Karpas-422 (cell line): ENCODE measurements at places on chromosomes 7 and 10. TPM values are rescaled to one million over a fixed set of nuclear protein-coding genes. Genes with fewer than 3 reads are reported as not detected.
A peak's percentile ranks its signal among the peaks of the same experiment; 100 is the strongest.

DNA sequence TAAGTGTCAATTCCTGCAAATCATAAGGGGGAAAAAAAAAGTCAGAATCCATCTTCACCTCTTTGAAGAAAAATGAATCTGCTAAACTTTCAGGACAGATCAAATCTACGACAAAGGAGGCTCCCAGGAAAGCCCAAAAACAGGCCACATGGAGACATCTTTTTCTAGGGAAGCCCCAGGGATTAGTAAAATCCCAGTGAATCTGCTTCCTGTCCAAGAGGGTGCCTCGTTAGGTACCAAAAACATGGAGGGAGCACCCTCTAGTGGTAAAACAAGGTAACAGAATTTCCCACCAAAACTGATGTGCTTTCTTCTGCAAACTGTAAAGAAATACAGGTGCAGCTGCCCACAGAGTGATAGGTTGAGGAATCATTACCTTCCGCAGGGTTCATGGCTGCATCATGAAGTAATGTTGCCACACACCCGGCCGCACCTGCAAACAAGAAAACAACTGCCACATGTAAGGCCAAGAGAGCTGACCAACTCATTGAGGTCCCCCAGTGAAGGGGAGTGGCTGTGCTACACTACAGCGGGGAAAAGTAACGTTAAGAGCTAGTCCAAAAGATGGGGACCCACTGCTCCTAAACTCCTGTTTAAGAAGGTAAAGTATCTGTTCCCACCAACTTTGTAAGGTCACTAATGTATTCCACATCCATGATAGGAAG lies 7.9 kb downstream of the SLC25A28 start:
- peaks cover 15% of the 10 kb centered on the region; the same call in 1 of the 2 replicates for H3K36me3 ChIP-seq
- no peaks in the 10 kb centered on the region for H3K27me3 ChIP-seq
- peak; percentile 81 for DNase-seq
- H3K27ac ChIP-seq, result no peak overlapping the region
- no peak overlapping the region for H3K4me3 ChIP-seq
- H3K4me1 ChIP-seq, result peaks cover 10% of the 10 kb centered on the region

DNA sequence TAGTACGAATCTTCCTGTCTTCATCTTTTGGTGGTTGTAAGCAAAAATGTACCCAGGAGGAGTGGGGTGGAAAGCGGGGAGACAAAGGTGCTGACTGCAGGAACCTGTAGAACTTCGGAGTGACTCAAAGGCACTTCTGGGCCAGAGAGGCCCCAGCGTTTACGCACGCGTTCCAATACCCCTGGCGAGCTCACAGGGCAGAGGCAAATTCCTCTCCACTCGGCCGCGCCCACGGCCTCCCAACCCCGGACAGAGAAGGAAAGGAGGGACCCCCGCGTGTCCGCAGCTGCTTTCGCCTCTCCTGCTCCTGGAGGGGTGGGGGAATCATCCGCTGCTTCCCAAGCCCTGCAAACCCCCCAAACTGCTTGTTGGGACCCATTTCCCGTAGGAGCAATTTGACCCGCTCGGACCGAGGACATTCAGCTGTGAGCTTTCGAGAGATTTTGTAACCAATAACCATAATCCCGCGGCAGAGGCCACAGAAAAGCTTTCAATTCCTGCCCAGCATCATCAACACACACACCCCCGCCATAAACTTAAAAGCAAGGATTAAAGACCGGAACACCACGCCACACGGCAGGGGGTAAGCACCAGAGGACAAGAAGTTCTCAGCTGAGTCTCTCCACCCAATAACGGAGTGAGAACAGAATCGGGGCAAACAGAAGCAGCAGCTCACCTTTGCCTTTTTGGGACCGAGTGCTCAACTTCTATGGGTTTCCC lies 2.3 kb downstream of the IGF2BP3 start:
- H3K36me3 ChIP-seq, result peaks cover 28% of the 10 kb centered on the region; the same call in 1 of the 2 replicates
- H3K27ac ChIP-seq, result peak overlapping the region; percentile 96
- DNase-seq, result peak; percentile 83

- DNase-seq, result peak; percentile 83
- H3K27ac ChIP-seq, result peak overlapping the region; percentile 62
- H3K27me3 ChIP-seq, result no peaks in the 10 kb centered on the region
- no peaks in the 10 kb centered on the region for H3K36me3 ChIP-seq
- peak overlapping the region; percentile 49 for H3K4me3 ChIP-seq
- H3K4me1 ChIP-seq, result peaks cover 30% of the 10 kb centered on the region
Measured at GRCh38 chr7:121180436-121181063, 148.2 kb upstream of the WNT16 start.

The MRPS33 gene
- total RNA-seq, result 25.2 and 26.8 TPM in 2 replicates

GRCh38 chr7:135552148-135552547 lies 5.6 kb upstream of the NUP205 start:
- H3K27me3 ChIP-seq, result no peaks in the 10 kb centered on the region
- DNase-seq, result no peak
- no peak overlapping the region for H3K27ac ChIP-seq
- no peaks in the 10 kb centered on the region for H3K36me3 ChIP-seq
- H3K4me1 ChIP-seq, result peaks cover 4% of the 10 kb centered on the region

The PHKG1 gene
- total RNA-seq, result 0.22 and 2.8 TPM in 2 replicates

DNA sequence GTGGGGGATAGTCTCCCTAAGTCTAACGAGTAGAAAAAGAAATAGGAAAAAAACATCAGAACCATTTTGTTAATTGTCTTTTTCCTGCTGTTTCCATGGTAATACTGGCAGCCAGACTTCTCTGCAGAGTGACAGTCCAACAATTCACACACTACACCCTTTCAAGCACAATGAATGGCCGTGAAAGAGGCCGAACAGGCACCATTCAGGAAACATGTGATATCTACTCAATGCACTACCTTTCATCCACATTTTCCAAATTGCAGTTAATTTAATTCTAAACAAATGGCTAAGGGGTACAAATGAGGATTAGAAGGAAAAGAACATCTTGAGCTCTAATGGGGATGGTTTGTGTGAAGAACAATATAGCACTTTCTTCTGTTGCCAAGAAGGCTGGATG lies 358.5 kb upstream of the ANKRD30A start:
- no peak for DNase-seq
- H3K36me3 ChIP-seq, result no peaks in the 10 kb centered on the region
- no peaks in the 10 kb centered on the region for H3K27me3 ChIP-seq
- no peaks in the 10 kb centered on the region for H3K4me1 ChIP-seq
- no peak overlapping the region for H3K4me3 ChIP-seq

The SYCE1 gene
- not detected in 2 replicates for total RNA-seq

GRCh38 chr7:110909117-110909516 lies 181.8 kb upstream of the LRRN3 start:
- no peaks in the 10 kb centered on the region for H3K4me1 ChIP-seq
- H3K36me3 ChIP-seq, result no peaks in the 10 kb centered on the region
- DNase-seq, result no peak
- H3K27me3 ChIP-seq, result no peaks in the 10 kb centered on the region
- H3K4me3 ChIP-seq, result no peak overlapping the region

DNA sequence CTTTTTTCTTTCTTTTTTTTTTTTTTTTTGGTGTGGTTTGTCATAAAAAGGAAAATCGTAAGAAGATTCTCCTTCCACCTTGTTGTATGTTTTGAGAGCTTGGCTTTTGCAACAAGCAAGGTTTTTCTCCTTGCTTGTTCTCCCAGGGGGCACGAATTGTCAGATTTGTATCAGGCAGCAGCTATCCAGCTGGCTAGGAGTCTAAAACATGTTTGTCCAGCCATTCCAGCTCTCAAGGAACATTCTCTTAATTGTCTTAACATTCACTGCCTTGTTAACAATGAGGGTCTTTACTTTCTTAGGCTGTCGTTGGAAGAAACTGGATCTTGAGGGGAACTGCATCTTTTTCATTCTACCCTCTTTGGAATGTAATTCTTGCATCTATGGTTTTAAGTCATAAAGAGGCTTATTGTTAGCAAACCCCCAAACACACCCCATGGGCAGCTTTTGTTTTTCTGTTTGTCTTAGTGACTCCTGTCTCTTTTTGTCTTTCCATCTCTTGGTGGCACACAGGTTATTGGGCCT lies 14.6 kb downstream of the SHTN1 start:
- H3K36me3 ChIP-seq, result no peaks in the 10 kb centered on the region
- H3K4me3 ChIP-seq, result no peak overlapping the region
- no peaks in the 10 kb centered on the region for H3K27me3 ChIP-seq

DNA sequence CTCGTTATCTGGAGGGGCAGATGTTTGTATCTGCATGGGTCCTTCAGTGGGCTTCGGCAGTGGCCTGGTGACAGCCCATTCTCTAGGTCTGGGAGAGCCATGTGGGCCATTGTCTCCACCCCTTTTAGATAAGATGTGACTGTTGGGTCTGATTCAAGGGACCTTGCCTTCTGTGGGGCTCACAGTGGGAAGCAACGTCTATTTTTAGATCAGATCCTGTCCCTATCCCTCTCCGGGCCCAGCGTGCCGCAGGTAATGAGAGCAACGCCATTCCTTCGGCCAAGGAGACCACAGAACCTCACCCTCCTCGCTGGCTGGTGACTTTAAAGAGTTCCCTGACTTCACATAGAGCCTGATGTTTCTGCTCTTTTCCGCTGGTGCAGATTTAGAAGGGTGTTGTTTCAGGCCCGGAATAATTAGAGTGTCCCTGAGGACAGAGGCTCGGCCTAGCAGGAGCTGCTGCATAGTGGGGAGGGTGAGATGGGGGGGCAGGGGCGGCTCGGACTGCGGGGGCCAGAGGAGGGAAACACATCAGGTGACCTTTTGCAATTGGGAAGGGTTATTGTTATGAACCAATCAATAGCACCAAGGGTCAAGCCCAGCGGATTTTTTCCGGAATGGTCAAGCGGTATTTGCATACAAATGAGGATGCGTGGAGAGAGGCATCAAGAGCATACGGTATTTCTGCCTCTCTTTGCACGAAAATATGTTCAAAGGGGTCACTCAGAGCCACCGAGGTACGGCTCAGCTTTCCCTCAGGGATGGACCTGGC lies 503.0 kb upstream of the FOXK1 start:
- H3K27ac ChIP-seq, result no peak overlapping the region
- DNase-seq, result no peak
- H3K36me3 ChIP-seq, result no peaks in the 10 kb centered on the region

GRCh38 chr7:2031451-2031845 lies 201.3 kb downstream of the MAD1L1 start:
- no peaks in the 10 kb centered on the region for H3K4me1 ChIP-seq
- no peak overlapping the region for H3K4me3 ChIP-seq
- no peaks in the 10 kb centered on the region for H3K27me3 ChIP-seq
- no peaks in the 10 kb centered on the region for H3K36me3 ChIP-seq
- DNase-seq, result no peak

DNA sequence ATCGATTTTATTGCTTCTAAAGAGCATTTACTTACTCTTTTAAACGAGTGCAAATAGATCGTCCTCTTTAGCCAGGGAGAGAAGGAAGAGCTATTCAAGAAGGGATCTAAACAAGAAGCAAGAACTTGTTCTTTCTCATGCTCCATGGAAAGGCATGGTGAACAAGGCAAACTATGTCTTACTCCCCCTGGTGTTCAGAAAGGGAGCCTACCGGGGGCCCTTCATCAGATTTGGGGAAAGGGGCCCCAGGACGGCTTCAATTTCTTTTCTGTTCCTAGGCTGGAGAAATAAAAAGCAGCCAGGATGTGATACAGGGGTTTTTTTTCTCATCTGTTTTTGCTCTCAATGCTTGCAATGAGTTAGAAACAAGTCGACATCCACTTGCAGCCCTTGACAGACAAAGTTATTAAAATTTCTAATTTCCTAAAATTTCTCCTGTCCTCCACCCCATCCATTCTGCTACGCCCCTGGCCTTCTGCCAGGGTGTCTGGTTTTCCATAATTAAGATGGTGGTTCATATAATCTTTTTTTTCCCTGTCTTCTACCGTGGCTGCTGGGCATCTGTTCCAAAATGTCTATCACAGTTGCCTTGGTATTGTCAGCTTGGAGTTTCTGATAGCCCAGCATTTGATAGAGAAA lies 214.4 kb downstream of the CREB5 start:
- peaks cover 36% of the 10 kb centered on the region for H3K4me1 ChIP-seq
- DNase-seq, result peak; percentile 81
- H3K4me3 ChIP-seq, result no peak overlapping the region
- H3K36me3 ChIP-seq, result no peaks in the 10 kb centered on the region

DNA sequence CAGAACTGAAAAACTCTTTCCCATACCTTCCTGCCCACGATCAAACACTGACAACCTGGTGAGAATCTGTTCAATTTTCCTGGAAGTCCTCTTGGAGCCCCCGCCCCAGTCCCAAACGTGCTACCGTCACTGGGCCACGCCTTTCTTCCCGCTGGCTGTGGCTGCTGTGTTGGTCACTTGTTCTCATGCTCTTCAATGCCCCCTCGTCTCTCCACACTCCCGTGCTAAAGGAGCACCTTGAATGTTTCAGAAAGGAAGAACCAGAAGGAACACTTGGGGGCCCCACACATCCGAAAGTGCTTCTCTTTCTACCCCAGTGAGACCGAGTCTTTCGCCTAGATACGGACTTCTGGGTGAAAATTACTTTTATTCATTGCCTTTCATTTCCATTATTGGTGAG lies 215.1 kb downstream of the DIP2C start:
- no peaks in the 10 kb centered on the region for H3K4me1 ChIP-seq
- no peak overlapping the region for H3K4me3 ChIP-seq
- no peak for DNase-seq
- H3K36me3 ChIP-seq, result no peaks in the 10 kb centered on the region
- no peak overlapping the region for H3K27ac ChIP-seq

The BZW2 gene
- total RNA-seq, result 122 and 163 TPM in 2 replicates

- no peaks in the 10 kb centered on the region for H3K36me3 ChIP-seq
- H3K27me3 ChIP-seq, result no peaks in the 10 kb centered on the region
Measured at GRCh38 chr7:132430861-132431822, 145.1 kb downstream of the PLXNA4 start.

The ARPC1B gene
- total RNA-seq, result 146 and 305 TPM in 2 replicates

The LIPJ gene
- not detected in 2 replicates for total RNA-seq

DNA sequence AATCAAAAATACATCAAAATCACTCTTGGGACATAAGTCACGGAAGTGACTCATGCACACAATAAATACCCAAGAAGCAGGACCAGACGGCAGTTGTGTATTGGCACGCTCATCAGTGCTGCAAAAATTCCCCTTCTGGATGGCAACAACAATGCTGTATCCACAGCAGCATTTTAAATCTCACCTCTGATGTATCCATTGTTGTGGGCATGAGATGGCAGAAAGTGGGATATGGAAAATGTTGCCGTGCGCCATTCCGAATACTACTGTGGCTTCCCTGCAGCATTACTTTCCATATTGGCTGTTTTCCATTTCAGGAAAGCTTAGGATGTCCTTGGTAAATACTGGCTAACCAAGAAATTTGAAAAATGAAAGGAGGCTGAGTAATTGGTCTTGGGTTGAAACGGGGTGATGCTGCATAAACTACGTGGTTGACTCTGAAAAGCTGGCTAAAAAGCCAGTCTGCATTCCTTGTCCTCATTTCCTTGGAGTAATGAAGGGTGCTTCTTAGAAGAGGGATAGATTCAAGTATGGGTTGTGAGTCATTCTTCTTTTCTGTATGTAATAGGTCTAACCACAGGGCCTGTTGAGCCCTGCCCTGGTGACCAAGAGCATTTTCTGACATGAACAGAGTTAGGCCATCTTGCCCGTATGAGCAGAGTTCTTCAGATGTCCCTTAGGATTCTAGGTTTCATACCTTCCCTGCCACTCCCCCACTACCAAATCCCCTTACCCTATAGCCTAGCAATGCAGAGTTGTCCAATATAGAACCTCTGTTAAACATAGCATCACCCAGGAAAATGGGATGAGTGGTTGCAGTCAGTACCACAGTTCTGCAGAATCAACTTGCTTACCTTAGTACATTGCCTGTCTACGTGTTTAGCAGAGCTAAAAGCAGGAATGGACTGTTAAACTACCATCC lies 36.3 kb upstream of the TOMM7 start:
- peak; percentile 65 for DNase-seq
- H3K4me3 ChIP-seq, result no peak overlapping the region
- peaks cover 34% of the 10 kb centered on the region for H3K36me3 ChIP-seq

The HOXA7 gene
- total RNA-seq, result 7.5 and 10.2 TPM in 2 replicates

The POU6F2 gene
- not detected in 2 replicates for total RNA-seq

GRCh38 chr10:5196702-5197113 lies at the start of gene AKR1C4:
Gene AKR1C4 (plus strand): TSS chr10:5196837. CDS start chr10:5196868, 31 bp downstream.
- no peaks in the 10 kb centered on the region for H3K4me1 ChIP-seq
- H3K27me3 ChIP-seq, result no peaks in the 10 kb centered on the region
- DNase-seq, result no peak
